ENCODE measurements at places on chromosomes 6 and 20. TPM values are rescaled to one million over a fixed set of nuclear protein-coding genes. Genes with fewer than 3 reads are reported as not detected.

GRCh38 chr6:169831450-169832246 is 80.2 kb downstream of the ERMARD start:
- no peaks in the 10 kb centered on the region for H3K36me3 ChIP-seq
- no peak overlapping the region for H3K27ac ChIP-seq
- H3K4me1 ChIP-seq = no peaks in the 10 kb centered on the region
- no peak overlapping the region for H3K4me3 ChIP-seq
- no peaks in the 10 kb centered on the region for H3K27me3 ChIP-seq

GRCh38 chr20:43900121-43900466 is 14.6 kb upstream of the TOX2 start:
- H3K36me3 ChIP-seq = no peaks in the 10 kb centered on the region
- no peak for DNase-seq
- no peaks in the 10 kb centered on the region for H3K27me3 ChIP-seq

IL20RA gene
- total RNA-seq = 2.3 TPM

DNA sequence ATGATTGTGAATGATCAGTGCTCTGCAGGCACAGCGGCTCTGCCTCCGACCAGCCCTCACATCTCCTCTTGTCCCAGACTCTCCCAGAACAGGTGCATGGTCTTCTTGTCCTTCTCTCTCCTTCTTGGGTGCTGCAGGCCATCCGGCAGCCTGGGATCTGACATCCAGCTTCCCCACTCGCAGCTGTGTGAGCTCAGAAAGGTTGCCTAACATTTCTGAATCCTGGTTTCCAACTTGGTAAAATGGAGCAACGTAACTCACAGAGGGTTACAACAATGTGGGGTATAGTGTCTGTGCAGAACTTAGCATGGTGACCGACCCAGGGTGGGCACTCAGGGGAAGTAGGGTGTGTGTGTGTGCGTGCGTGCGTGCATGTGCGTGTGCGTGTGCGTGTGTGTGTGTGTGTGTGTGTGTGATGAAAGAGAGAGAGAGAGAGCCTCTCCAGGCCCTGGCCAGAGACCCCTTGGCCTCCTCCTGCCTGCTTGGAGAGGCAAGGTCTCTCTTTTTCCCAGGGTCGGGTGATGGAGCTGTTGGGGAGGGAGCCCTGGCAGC is 110.1 kb downstream of the SNX5 start:
- no peaks in the 10 kb centered on the region for H3K27me3 ChIP-seq
- no peaks in the 10 kb centered on the region for H3K36me3 ChIP-seq
- peaks cover 11% of the 10 kb centered on the region for H3K4me1 ChIP-seq
- no peak overlapping the region for H3K4me3 ChIP-seq
- DNase-seq = no peak
- H3K27ac ChIP-seq = no peak overlapping the region

SS18L1 gene
- 9.1 TPM for total RNA-seq

DNA sequence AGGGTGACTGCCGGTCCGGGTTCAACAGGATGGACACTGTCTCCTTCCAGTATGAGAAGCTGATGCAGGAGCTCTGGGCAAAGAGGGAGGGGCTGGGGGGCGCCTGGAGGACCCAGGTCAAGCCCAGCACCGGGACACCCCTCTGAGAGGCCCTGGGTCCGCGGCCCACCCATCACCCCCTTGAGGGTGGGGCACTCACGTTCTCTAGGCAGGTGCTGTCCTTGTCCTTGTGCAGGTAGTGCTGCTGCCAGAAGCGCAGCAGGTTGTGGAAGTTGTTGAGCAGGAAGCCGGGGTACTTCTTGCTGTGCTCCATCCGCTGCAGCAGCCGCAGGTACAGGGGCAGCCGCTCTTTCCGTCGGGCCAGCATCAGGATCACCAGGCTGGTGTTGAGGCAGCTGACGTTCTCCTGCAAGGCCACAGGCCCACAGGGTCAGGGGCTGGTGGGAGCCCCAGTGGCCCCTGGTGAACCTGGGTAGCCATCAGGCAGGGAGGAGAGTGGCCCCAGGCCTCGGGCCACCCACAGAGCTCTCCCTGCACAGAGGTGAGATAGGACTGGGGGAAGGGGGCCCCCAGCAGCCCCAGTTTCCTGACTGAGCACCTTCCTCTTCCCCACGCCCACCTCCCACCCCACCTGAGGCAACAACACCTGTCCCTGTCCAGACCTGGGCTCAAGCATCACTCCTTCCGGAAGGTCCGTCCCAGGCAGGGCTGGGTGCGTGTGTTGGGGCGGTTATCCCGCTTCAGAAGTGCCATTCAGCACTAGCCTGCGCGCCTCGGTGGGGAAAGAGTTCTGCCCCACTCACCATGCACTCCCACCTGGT is 47.8 kb downstream of the MYH7B start:
- H3K36me3 ChIP-seq = peaks cover 100% of the 10 kb centered on the region
- H3K27ac ChIP-seq = no peak overlapping the region
- H3K4me3 ChIP-seq = no peak overlapping the region
- no peak for DNase-seq

GRCh38 chr6:23559587-23560343 is 566.2 kb upstream of the NRSN1 start:
- H3K36me3 ChIP-seq = no peaks in the 10 kb centered on the region
- no peak overlapping the region for H3K4me3 ChIP-seq
- H3K4me1 ChIP-seq = peaks cover 10% of the 10 kb centered on the region
- H3K27me3 ChIP-seq = no peaks in the 10 kb centered on the region

GRCh38 chr6:108091288-108091687 is 16.7 kb upstream of the OSTM1 start:
- H3K4me1 ChIP-seq = no peaks in the 10 kb centered on the region
- no peaks in the 10 kb centered on the region for H3K27me3 ChIP-seq
- no peak overlapping the region for H3K27ac ChIP-seq
- H3K4me3 ChIP-seq = no peak overlapping the region
- DNase-seq = peak; percentile 19

DNA sequence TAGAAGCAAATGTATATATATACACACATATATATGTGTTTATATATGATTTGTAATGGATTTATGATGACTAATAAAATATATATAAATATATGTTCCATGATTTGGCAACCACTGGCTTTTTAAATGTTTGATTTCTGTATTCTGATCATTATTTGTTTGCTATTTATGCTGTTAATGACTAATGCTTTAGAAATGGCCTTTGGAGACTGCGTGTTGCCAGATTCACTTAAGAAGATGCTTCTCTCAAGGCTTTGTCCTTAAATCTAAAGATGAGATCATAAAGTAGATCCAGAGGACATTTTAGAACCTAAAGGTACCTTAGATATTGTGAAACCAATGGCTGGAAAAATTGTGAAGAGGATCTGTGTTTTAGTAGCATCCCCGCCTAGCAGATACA is 116.0 kb upstream of the SUPT3H start:
- H3K36me3 ChIP-seq = no peaks in the 10 kb centered on the region
- no peak overlapping the region for H3K4me3 ChIP-seq
- H3K27ac ChIP-seq = no peak overlapping the region
- H3K4me1 ChIP-seq = no peaks in the 10 kb centered on the region
- no peaks in the 10 kb centered on the region for H3K27me3 ChIP-seq

ABHD16B gene
- total RNA-seq = not detected

- no peaks in the 10 kb centered on the region for H3K36me3 ChIP-seq
- H3K4me3 ChIP-seq = peak overlapping the region; percentile 62
- H3K27me3 ChIP-seq = peaks cover 7% of the 10 kb centered on the region
- no peak overlapping the region for H3K27ac ChIP-seq
- H3K4me1 ChIP-seq = peaks cover 13% of the 10 kb centered on the region
Measured at GRCh38 chr6:72182337-72183246, 296.2 kb downstream of the RIMS1 start.

GRCh38 chr20:53262365-53262764 is 290.2 kb downstream of the TSHZ2 start:
- no peak overlapping the region for H3K4me3 ChIP-seq
- no peaks in the 10 kb centered on the region for H3K36me3 ChIP-seq
- no peak for DNase-seq
- H3K27ac ChIP-seq = no peak overlapping the region

DNA sequence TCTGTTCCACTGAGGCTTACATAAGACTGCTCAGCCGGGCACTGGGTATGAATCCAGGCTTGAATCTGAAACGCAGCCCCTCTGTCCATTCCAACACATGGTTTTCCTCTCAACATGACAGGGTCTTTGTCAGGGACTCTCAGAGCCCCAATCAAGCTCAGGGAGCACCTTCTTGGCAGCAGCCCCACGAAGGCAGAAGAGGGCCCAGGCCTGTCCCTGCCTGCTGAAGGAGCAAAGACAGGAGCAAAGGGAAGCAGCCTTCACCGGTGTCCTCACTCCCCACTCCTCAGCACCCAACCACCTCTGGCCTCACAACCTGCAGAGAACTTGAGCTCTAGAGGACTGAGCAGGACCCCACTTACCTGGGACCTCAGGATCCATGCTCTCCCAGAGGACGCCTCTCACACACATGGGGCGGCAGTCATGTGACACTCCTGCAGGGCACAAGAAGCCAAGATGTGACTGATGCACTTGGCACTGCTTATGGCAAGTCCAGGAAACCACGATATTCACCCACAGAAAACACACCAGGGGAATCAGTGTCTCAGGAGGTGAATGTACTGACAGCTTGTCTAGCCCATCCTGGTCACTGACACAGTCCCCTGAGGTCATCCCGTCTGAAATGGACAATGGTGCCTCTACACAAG is 4.3 kb downstream of the SNHG17 start:
- no peak overlapping the region for H3K27ac ChIP-seq
- peaks cover 21% of the 10 kb centered on the region for H3K4me1 ChIP-seq
- H3K4me3 ChIP-seq = no peak overlapping the region
- DNase-seq = no peak
- peaks cover 79% of the 10 kb centered on the region for H3K36me3 ChIP-seq

- no peak overlapping the region for H3K27ac ChIP-seq
- no peaks in the 10 kb centered on the region for H3K36me3 ChIP-seq
- H3K4me1 ChIP-seq = no peaks in the 10 kb centered on the region
- DNase-seq = no peak
- H3K27me3 ChIP-seq = no peaks in the 10 kb centered on the region
- no peak overlapping the region for H3K4me3 ChIP-seq
Measured at GRCh38 chr6:137076277-137077068, 31.7 kb upstream of the IL20RA start.

- H3K36me3 ChIP-seq = no peaks in the 10 kb centered on the region
- peak overlapping the region; percentile 71 for H3K27ac ChIP-seq
- DNase-seq = no peak
- peaks cover 53% of the 10 kb centered on the region for H3K4me1 ChIP-seq
- no peak overlapping the region for H3K4me3 ChIP-seq
Measured at GRCh38 chr6:151286214-151286613, 46.4 kb downstream of the AKAP12 start.

GRCh38 chr6:139679516-139680179 is 305.2 kb upstream of the CITED2 start:
- no peak for DNase-seq
- no peak overlapping the region for H3K4me3 ChIP-seq
- no peak overlapping the region for H3K27ac ChIP-seq

DNA sequence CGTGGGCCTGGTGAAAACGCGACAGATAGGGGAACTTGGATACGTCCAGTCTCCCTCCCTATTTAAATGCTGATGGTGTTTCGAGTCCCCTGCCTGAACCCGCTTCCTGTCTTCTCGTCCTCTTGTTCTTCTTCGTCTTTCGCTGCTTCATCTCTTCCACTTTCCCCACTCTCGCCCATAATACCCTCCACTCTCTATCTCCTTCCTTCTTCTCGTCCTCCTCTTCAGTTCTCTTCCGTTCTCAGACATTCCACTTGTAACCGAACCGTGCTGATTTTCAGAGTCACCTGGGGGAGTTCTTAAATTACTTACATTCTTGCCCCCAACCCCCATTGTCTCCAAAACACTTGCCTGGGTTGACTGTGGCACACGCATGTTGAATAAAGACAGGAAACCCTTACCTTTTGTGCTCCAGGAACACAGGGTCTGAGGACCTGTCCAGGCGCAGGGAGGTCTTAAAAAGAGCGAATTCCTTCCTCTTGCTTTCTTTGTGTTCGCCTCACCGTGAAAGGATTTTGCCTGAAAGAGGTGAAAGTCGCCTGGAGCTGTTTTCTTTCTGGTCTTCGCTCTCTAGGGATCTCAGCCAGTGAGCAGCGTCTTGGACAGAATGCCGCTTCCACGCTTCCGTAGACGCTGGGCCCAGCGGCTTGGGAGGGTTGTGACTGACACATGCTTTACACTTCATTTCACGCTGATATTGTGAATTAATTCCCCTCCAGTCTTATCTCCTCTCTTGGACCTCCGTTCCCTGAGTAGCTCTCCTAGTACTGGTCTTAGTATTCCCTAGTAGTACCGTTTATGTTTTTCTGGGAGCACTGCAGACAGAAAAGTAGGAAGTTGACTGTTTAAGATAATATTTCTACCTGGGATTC is 184.0 kb downstream of the GPX5 start:
- no peaks in the 10 kb centered on the region for H3K36me3 ChIP-seq
- no peak overlapping the region for H3K4me3 ChIP-seq
- no peaks in the 10 kb centered on the region for H3K27me3 ChIP-seq
- no peak overlapping the region for H3K27ac ChIP-seq
- H3K4me1 ChIP-seq = no peaks in the 10 kb centered on the region

- no peaks in the 10 kb centered on the region for H3K27me3 ChIP-seq
- no peak overlapping the region for H3K4me3 ChIP-seq
- H3K4me1 ChIP-seq = peaks cover 90% of the 10 kb centered on the region
- H3K36me3 ChIP-seq = peaks cover 1% of the 10 kb centered on the region
- H3K27ac ChIP-seq = no peak overlapping the region
- DNase-seq = no peak
Measured at GRCh38 chr20:2139250-2139649, 37.6 kb downstream of the STK35 start.

- H3K27ac ChIP-seq = peak overlapping the region; percentile 67
- no peaks in the 10 kb centered on the region for H3K36me3 ChIP-seq
- DNase-seq = no peak
- no peaks in the 10 kb centered on the region for H3K27me3 ChIP-seq
- peaks cover 38% of the 10 kb centered on the region for H3K4me1 ChIP-seq
Measured at GRCh38 chr20:34604980-34605788, 46.7 kb downstream of the MAP1LC3A start.

DNA sequence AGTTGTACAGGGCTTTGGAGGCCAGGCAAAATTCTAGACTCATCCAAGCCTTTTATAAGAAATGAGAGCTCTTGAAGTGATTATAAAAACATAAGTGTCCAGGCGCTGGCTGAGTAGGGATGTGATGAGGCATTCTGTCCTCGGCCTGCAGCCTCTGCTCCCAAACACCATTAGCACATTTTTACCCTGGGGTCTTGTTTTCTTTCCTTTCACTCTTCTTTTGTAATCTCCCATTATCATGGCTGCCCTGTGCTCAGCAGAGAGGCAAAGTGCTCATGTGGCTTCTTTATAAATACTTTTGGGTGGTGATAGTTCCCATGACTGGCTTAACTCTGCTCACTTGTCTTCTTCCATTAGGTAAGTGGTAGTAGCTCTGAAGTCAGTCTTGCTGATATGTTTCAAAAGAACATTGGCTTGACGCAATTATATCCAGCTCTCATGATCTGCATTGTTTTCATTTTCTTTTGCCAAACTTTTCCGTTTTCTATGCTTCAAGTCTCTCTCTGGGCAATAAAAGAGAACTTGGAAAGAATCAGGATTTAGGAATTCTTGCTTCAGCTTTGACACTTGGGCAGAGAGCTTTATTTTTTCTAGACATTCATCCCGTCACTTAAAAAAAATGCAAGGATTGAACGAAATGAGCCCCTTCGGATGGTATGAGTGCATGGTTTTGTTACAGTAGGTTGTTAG is 61.1 kb downstream of the CAP2 start:
- H3K4me3 ChIP-seq = no peak overlapping the region
- DNase-seq = no peak
- no peaks in the 10 kb centered on the region for H3K27me3 ChIP-seq
- H3K4me1 ChIP-seq = no peaks in the 10 kb centered on the region

GRCh38 chr6:92550501-92550900 is 868.9 kb downstream of the EPHA7 start:
- no peaks in the 10 kb centered on the region for H3K36me3 ChIP-seq
- H3K27me3 ChIP-seq = no peaks in the 10 kb centered on the region
- no peak for DNase-seq
- no peak overlapping the region for H3K4me3 ChIP-seq
- H3K4me1 ChIP-seq = no peaks in the 10 kb centered on the region

PTGIS gene
- total RNA-seq = 135 TPM

MATN4 gene
- not detected for total RNA-seq

Measured in esophagus muscularis mucosa (tissue), 4 donors.